Right lung (tissue), 10 donors: ENCODE measurements at places on chromosomes 3 and 15.

- DNase-seq, result no peak
Observed at GRCh38 chr15:66008940-66009562, 139.8 kb downstream of the RAB11A start.

GRCh38 chr3:29345516-29346300, 64.8 kb downstream of the RBMS3 start:
- DNase-seq, result no peak

GRCh38 chr3:50157827-50158529, 2.9 kb downstream of the SEMA3F start:
- no peak for DNase-seq

GRCh38 chr15:71691458-71692417, 118.6 kb upstream of the NR2E3 start:
- DNase-seq, result peak; percentile 56

DNA sequence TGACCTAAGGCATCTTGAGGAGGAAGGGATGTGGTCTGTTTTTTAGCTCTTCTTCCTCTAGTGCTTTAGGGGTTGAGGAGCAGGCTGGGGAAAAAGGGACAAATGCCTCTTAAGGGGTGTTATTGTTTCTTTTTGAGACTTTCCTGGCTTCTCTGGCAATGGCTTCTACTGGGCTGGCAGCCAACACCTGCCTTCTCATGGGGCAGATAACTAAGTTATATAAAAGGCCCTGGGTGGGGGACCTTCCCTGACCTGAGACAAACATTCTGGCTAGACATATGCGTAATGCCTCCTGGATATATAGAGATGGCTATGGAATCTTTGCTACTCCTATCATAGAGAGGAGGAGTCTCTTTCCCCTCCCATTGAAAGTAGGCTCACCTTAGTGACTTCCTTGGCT, 179.2 kb upstream of the PROK2 start:
- no peak for DNase-seq

- DNase-seq, result no peak
Observed at GRCh38 chr3:132981719-132982118, 56.5 kb upstream of the TMEM108 start.

DNA sequence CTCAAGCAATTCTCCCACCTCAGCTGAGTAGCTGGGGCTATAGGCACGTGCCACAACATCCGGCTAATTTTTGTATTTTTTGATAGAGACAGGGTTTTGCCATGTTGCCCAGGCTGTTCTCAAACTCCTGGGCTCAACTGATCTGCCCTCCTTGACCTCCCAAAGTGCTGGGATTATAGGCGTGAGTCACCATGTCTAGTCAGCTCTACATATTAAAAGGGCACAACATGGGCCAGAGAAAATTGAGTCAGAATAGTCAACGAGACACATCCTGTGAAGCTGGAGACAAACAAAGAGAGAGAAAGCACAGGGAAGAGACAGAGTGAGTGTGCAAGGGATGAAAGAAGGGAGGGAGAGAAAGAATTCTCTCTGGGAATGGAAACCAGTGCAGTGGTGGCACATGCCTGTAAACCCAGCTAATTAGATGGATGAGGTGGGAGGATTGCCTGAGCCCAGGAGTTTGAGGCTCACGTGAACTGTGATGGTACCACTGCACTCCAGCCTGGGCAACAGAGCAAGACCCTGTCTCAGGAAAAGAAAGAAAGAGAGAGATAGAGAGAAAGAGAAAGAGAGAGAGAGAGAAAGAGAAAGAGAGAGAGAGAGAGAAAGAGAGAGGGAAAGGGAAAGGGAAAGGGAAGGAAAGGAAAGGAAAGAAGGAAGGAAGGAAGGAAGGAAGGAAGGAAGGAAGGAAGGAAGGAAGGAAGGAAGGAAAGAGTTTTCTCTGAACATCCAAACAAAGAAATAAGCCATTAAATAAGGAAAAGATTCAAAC, 107.2 kb upstream of the SLC25A36 start:
- no peak for DNase-seq

- peak; percentile 19 for DNase-seq
Observed at GRCh38 chr3:56303487-56303886, 164.8 kb downstream of the ERC2 start.

GRCh38 chr3:160686955-160687535, 10.1 kb downstream of the ARL14 start:
- DNase-seq, result no peak

- DNase-seq, result no peak
Observed at GRCh38 chr15:29045717-29046116, 159.9 kb downstream of the APBA2 start.

- no peak for DNase-seq
Observed at GRCh38 chr15:40232625-40233070, 6.2 kb upstream of the PAK6 start.

- DNase-seq, result no peak
Observed at GRCh38 chr15:39623529-39623931, 42.7 kb downstream of the THBS1 start.

DNA sequence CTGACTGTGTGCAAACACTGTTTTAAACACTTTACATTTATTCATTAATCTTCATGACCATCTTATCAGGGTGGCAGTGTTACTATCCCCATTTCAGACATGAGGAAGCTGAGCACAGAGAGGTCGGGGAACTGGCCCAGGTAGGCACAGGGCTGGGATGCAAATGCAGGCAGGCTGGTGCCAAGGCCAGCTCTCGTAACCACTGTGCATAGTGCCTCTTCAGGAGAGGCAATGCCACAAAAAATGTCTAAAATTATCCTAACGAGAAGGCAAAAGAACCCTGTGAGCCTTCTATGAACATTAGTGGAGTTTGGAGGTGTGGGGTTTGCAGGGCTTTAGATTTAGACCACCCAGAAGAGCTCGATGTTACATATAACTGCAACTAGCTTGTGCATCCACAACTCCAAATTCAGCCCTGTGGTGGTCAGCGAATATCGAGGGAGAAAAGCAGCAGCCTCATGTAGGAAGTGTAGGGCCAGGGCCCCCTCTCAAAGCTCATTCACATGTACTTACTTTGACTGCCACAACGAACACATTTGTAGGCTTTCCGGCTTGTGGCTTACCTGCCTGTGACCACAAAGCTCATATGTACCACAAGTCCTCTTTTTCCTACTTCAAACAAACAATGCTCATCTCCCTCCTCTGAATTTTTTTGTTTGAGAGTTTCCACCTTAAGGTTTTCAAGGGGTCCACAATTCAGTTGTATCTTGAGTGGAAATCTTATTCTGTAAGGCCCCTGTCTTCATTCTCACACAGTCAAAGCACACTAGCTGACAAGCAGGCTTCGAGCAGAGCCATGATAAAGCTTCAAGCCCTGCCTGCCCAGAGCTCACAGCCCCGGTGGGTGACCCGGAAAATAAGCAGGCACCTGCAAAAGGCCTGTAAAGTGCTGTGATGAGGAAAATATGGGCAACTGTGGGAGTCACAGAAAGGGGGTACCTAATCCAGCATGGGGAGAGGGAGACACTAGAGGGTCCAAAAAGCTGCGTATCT, 722.9 kb upstream of the CFAP20DC start:
- no peak for DNase-seq

DNA sequence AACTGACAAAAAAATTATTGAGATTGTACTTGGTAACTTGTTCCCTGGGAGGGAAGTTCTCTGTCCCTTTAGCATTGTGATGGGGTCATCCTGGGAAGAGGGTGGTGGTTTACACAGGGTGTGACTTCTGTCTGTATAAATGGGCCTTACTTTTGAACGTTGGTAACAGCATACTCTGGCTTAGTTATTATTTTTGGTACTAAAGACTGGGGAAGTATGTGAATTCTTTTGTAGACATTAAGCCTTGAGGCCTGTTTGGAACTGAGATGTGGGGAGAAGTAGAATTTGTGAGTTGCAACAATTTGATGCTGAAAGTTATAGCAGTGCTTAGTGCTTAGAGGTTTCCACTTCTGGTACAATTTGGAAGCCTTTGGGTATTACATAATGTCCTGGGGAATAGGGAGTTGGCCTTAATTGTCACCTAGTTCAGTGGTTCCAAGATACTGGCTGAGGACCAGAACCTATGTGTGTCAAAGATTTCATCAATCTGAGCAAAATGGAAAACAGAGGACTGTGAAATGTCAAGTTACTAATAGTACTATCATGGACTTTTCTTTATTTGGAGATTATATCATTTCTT, 15.9 kb downstream of the TLNRD1 start:
- DNase-seq, result no peak

GRCh38 chr3:195366200-195366925, 76.5 kb downstream of the ACAP2 start:
- no peak for DNase-seq

GRCh38 chr15:69731081-69731330, 278.4 kb downstream of the RPLP1 start:
- no peak for DNase-seq

- no peak for DNase-seq
Observed at GRCh38 chr3:53862241-53862640, 15.9 kb downstream of the IL17RB start.

- DNase-seq, result no peak
Observed at GRCh38 chr3:119944091-119944490, 150.2 kb downstream of the GSK3B start.

DNA sequence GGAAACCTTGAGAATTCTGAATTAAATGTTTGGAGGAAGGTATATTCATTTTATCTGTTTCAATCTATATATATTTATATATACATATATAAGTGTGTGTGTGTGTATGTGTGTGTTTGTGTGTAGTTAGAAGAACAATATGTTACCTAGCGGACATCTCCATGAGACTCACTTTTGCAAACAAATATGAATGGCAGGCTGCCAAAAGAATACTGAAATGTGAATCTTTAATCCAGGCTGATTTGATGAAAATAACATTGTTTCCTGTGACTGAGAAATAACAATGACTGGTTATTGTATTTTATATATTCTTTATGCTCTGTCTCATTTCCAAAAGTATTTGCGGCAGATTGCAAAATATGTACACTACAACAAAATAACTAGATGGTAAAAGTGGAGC, 255.5 kb upstream of the TGFBR2 start:
- DNase-seq, result no peak

DNA sequence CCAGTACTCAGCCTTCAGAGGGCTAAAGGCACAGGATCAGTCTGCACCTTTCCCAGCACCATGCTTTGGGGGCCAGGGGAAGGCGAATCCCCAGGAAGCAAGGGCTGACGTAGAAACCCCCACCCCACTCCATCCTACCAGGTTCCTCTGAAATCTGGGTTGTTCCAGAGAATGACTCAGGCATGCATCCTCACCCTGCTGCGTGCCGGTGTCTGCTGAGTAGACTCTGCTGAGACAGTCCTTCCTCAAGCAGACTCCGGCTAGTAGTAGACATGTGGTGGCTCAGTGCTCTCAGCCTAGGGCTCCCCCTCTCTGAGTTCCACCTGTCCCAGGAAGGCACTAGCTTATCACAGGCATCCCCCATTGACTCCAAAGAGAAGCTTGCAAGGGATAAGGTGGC, 9.0 kb downstream of the TMEM43 start:
- DNase-seq, result no peak

GRCh38 chr3:33395900-33396299, 44.3 kb downstream of the UBP1 start:
- no peak for DNase-seq

GRCh38 chr15:52217186-52217585, 26.0 kb upstream of the GNB5 start:
- no peak for DNase-seq

DNA sequence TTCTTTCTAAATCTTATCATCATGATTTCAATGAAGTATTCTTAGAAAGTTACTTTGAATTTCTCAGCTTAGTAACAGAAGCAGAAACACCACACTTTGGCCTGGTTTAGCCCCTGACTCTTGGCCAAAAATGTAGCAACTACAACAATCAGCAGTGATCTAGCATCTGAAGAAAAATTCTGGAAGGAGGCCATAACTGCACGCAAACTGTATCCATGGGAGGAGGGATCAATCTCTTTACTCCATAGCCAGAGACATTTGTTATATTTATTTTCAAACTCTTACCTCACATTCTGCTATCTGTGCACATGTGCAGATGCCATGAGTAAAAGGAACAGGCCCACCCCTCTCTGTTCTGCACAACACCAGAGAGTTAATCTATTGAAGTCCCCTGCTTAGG, 251.0 kb upstream of the P2RY1 start:
- DNase-seq, result peak; percentile 78

- DNase-seq, result no peak
Observed at GRCh38 chr3:117955196-117955595, 1079.5 kb downstream of the IGSF11 start.

GRCh38 chr3:116367761-116368395, 77.4 kb downstream of the LSAMP start:
- no peak for DNase-seq

GRCh38 chr15:64915518-64916227, 4.0 kb downstream of the ANKDD1A start:
- DNase-seq, result no peak

GRCh38 chr3:51568996-51569395, 30.5 kb downstream of the RAD54L2 start:
- no peak for DNase-seq

DNA sequence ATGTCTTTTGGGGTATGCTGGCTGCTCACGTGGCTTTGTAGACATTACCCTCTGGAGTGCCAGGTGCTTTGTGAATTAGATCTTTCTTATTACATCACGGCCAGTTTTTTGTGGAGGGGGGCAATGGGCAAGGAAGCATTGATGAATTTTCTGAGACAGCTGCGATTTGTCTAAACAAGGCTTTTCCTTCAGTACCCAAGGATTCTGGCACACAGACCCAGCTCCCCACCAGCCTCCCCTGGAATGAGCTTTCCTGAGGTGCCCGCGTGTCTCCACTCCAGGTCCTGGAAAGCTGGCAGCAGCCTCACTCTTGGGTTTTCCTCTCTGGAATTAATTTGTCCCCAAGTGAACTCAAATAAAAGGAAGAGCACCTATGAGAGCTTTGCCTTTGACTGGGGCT, 157.6 kb upstream of the CTDSPL start:
- DNase-seq, result no peak

DNA sequence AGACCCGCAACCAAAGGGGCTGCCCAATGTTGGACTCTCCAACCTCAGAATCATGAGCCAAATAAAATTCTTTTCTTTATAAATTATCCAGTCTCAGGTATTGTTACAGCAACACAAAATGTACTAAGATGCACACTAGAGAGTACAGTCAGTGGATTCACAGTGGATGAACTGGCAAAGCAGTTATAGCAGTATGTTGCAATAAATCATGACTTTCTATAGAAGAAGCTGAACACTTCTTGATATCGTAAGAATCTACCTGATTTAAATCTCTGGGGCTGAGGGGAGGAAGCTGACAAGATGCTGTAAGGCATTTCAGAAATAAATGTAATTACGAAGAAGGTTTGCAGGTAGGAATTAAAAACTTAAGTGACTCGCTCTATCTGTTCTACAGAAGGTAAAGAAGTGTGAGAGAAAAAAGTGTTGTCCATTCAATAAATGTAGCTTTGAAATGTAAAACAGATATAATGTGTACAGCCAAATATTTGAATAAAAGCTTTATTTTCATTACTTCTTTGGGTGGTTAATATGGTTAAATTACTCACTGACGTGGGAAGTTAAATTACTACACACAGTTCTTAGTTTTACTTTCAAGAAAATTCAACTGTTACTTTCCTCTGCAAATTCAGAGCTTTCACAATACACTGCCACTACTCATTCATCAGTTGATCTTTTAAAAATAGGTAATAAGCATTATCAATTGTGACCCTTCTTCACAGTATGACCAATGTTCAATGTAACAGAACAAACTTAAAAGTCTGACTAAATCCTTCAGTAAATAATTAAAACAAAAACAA, 439.1 kb downstream of the SHQ1 start:
- DNase-seq, result no peak

- no peak for DNase-seq
Observed at GRCh38 chr3:111853068-111853467, 6.0 kb upstream of the PHLDB2 start.

- no peak for DNase-seq
Observed at GRCh38 chr3:78347176-78347575, 1307.3 kb downstream of the ROBO2 start.
